ENCODE measurements at places on chromosomes 3 and 15.
A peak's percentile ranks its signal among the peaks of the same experiment; 100 is the strongest.

DNA sequence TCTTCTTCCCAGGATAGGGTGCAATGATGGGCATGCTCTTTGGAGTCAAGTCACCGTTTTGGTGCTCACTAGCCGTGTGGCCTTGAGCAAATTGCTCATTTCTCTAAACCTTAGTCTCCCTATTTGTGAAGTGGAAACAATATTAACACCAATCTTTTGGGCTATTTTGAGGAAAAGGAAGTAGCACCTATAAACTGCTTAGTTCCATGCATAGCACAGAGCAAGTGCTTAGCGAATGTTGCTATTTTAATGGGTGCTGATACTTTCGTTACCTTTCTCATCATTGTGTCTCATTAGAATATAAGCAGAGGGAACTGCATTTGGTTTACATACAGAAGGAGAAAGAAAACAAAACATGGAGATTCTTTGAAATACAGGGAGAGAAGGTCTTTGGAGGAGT lies 66.1 kb downstream of the BOC start:
- DNase-seq = no peak

GRCh38 chr3:963755-964154 lies 129.1 kb upstream of the CNTN6 start:
- no peak for DNase-seq

GRCh38 chr3:133851266-133851906 lies 44.3 kb downstream of the RAB6B start:
- DNase-seq = no peak

GRCh38 chr15:33200444-33200843 lies 5.9 kb upstream of the FMN1 start:
- DNase-seq = no peak

- no peak for DNase-seq
These were observed 14.5 kb downstream of the IGDCC3 start for GRCh38 chr15:65363306-65363705.

GRCh38 chr3:121231872-121232271 lies 313.9 kb downstream of the POLQ start:
- no peak for DNase-seq

DNA sequence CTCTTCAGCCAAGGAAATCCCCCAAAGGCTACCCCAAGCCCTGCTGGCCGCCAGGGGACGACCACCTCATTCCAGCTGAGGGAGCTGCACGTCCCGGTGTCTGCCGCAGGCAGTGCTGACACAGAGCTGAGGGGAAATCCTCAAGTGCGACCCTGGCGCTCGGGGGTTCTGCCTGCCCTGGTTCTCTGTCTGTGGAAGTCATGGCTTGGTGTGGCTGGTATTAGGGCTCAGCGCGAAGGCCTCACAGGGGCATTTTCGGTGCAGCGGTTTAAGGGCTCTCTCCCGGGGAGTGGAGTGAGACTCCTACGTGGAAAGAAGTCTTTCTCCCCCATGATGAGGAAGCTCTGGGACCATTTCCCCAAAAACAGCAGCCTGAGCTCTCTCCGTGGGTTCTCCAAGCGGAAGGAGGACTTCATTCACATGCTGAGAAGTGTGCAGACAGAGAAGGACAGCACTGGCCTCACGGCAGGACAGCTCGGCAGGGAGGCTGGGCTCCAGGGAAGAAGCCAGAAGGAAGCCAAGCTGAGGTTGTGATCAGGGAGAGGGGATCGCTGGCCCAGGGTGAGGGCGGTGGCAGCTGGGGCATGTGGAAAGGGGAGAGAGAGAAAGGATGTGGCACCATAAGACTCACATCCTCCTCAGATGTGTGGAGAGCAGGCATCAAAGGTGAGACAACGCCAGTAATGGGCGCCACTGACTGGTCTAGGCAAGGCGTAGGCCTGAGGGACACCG lies 48.6 kb downstream of the KLF15 start:
- no peak for DNase-seq

GRCh38 chr15:34654625-34655024 lies 71.2 kb upstream of the GOLGA8B start:
- no peak for DNase-seq

GRCh38 chr3:100796556-100796955 lies 87.3 kb downstream of the TFG start:
- no peak for DNase-seq

DNA sequence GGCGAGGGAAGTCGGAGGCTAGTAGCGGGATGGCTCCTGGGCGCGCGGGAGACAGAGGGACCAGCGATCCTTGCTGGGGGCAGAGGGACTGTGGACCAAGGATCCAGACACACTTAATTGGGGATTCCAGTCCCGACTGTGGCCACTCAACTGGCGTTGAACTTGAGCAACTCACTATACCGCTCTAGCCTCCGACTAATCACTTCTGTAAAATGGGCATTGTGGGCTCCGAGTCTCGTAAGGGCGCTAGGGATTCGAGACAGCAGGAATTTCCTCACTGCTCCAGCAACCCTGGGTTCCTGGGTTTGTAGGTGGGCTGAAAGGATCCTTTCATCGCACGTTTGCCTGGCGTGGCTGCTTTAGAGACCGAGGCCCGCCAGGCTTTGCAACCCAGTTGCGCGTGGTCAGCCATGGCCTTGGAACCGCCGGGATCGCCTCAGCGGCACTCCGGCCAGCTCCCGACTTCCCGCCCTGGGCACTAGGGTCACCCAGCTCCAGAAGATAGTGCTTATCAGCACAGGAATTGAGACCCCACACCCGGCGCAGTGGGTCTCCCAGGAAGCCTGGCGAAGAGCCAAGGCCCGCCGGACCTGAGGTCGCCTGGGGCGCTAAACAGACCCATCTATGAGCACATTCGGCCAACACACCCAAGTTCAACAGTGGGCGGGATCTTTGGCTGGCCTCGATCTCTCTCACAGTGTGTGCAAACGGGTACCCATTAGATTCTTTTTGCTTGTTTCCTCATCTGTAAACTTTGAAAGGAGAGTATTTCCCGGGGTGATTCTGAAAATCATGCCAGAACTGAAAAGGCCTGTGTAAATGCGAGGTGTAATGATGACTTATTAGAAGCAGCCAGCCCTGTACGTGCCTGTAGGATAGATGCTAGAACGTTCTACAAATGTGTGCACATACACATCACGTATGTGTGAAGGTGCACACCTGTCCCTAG lies 9.9 kb downstream of the FOXL2 start:
- DNase-seq = no peak

GRCh38 chr15:75022783-75023180 lies 608 bp upstream of the PPCDC start:
- DNase-seq = no peak

DNA sequence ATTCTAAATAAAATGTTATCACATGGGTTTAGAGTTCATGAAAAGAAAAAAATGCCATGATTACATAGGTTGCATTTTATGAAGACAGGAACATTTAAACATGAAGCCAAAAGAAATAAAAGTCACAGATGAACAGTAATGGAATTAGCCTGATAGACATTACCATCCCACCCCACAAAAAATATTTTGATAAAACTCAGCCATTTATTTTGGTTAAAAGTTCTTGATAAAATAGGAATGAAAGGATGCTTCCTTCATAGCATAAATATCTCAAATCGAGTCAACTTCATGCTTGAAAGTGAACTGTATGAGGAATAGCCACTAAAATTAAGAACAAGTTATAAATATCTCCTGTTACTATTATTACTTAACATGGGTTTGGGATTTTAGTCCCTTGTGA lies 101.9 kb upstream of the TMC3 start:
- DNase-seq = no peak

DNA sequence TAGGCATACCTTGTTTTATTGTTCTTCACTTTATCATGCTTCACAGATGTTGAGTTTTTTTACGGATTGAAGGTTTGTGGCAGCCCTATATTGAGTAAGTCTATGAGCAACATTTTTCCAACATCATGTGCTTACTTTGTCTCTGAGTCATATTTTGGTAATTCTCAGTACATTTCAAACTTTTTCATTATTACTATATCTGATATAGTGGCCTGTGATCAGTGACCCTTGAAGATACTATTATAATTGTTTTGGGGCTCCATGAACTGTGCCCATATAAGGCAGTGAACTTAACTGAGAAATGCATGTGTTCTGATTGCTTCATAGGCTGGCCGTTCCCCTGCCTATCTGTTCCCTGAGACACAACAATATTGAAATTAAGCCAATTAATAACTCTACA lies 42.8 kb upstream of the NSMCE3 start:
- no peak for DNase-seq

DNA sequence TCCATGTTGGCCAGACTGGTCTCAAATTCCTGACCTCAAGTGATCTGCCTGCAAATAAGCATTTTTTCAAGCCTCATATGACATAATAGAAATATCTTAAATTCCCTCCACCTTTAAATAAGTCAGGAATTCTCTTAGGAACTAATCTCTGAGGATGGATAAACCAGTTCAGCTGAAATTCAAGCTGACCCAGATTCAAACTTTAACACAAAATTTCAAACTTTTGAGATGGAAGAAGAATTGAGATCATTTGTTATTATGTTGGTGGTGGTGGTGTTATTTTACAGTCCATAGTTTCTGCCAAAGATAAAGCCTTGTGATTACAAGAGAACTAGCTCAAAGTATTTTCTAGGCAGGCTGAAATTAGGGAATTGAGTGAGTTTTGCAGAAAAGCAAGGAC lies 85.5 kb downstream of the SSR3 start:
- DNase-seq = no peak

GRCh38 chr3:13552857-13553652 lies 4.1 kb downstream of the FBLN2 start:
- DNase-seq = no peak

- DNase-seq = no peak
These were observed 67.1 kb downstream of the ADAMTSL3 start for GRCh38 chr15:83721031-83721430.

GRCh38 chr15:94205366-94205765 lies 26.0 kb upstream of the MCTP2 start:
- no peak for DNase-seq

- DNase-seq = no peak
These were observed 9.9 kb upstream of the EID1 start for GRCh38 chr15:48868023-48868422.

- peak; percentile 48 for DNase-seq
These were observed 281.9 kb upstream of the LRRFIP2 start for GRCh38 chr3:37456270-37456708.

DNA sequence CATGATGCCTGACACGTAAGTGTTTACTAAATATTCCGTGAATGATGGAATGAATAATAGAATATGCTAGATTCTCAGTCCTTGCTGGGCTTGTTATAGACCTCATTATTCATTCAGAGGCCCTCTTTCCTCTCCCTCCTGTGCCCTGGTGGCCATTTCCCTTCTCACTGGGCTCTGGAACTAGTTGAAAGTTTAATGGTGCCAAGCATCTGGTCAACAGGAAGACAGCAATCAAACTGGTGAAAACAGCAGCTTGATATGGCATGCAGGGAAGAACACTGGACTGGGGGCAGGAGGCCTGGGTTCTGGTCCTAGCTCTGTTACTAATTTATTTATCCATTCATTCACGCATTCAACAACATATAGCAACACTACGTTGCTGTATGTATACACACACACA lies 3.7 kb upstream of the APOD start:
- no peak for DNase-seq

DNA sequence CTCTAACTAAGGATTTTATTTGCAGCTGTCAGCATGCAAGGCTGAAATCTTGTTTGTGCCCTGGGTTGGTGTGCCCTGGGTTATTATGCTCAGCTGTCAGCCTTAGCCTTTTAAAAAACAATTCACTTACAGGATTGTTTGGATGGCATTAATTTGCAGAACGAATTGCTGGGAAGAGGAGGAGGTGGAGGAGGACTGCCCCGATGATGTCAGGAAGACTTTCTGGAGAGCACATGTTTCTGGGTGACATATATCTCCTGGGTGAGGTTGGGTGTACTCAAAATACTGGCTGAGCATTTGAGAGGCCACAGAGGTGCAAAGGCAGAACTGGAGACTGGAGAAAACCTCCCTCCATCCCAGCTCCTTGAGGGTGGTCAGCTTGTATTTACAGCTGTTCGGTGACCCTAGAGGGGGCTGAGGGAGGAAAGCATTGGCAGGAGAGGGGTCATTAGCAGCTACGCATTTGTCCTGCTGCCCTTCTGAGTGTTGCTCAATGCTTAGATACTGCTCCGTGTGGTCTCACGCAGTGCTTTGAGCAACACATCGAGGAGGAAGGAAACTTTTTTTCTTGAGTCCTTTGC lies 59.8 kb upstream of the PSMD6 start:
- DNase-seq = no peak

GRCh38 chr3:15107075-15107947 lies 8.4 kb upstream of the RBSN start:
- no peak for DNase-seq

DNA sequence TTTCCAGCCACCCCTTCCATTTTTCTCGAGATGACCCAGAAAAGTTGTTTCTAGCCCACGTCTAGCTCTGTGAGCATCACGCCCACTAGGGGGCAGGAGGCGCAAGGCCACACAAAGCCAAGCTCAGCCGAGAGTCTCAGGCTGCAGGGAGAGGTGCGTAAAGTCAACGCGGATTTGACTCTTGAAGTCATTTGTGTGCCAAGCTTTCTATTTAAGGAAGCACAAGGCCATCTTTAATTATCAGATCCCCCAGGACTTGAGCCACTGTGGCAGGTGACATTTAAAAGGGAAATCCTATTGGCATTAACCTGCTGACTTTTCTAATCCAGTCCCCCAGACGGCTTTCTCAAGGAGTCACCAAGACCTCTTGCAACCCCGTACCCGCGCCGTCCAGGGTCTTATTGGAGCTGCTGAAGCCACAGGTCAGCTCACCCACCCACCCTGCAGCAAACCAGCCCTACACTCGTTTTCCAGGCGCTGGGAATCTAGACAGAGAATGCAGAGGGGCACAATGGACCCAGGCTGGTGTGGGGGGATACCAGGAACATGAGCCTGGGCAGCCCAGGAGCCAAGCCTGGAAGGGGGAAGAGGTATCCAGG lies 62.1 kb downstream of the CAPN7 start:
- peak; percentile 94 for DNase-seq

GRCh38 chr15:76183930-76184649 lies 124.3 kb downstream of the TMEM266 start:
- no peak for DNase-seq

DNA sequence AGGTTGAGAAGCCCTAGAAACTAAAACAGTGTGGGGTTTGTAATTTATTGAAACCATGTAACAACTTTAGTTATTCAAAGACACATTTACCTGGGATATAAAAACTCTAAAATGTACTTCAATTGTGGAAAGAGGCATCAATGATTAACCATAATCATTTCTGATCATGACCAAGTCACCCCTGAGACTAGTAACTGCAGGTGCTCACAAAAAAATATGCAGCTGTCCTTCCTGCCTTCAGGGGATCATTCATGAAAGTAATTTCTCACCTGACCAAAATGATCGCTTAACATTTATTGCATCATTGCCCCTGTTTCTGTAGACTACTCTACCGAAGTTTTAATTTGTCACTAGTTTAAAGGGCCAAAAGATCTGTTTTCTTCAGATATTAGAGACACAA lies 9.0 kb downstream of the ACP3 start:
- no peak for DNase-seq

GRCh38 chr3:148084931-148085330 lies 612.8 kb upstream of the AGTR1 start:
- DNase-seq = no peak

DNA sequence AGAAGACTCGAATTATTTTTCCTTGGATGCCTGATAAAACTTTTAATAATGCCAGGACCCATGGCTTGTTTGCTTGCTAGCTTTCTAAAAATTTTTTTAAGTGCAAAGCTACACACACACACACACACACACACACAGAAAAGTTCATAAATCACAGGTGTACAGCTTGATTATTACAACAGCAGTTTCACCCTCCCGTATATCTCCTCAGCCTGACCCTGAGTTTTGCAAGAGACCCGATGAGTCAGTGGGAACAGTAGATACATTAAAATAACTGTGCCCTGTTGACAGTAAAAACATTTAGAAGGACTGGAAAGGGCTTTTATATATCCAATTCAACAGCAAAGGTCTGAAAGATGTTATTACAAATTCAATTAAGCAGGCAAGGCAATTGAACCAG lies 46.7 kb downstream of the EMC4 start:
- no peak for DNase-seq

Data from Ammon's horn (tissue), 1 donor.